HTR-8/SVneo (cell line): ENCODE measurements at places on chromosomes 2 and 18.

GRCh38 chr2:204669382-204669781 lies 124.1 kb downstream of the PARD3B start:
- no peak for DNase-seq

GRCh38 chr2:200585730-200586643 lies at the start of gene AOX1:
Gene AOX1, plus strand, starts transcription at chr2:200586014. Its CDS starts 95 bp downstream, at chr2:200586109.
- DNase-seq: no peak

DNA sequence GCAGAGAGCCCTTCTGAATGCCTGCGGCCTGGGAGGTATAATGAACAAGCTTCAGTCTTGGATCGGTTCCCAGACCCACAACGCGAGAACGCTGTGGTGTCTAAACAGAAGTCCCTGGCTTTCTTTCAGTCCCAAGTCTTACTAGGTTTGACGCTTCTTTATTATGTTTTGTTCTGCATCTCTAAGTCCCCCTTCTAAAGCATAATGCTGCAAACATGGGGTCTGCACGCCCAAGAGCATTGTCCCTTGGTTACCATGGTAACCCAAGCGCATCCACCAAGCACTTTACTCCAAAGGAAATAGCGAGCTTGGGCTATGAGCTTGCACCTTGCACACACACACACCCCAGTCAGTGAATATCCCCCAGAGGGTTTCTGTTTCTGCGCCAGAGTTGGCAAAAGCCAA lies 193.7 kb downstream of the INO80D start:
- no peak for DNase-seq

GRCh38 chr2:40048506-40048905 lies 269.4 kb upstream of the THUMPD2 start:
- no peak for DNase-seq

DNA sequence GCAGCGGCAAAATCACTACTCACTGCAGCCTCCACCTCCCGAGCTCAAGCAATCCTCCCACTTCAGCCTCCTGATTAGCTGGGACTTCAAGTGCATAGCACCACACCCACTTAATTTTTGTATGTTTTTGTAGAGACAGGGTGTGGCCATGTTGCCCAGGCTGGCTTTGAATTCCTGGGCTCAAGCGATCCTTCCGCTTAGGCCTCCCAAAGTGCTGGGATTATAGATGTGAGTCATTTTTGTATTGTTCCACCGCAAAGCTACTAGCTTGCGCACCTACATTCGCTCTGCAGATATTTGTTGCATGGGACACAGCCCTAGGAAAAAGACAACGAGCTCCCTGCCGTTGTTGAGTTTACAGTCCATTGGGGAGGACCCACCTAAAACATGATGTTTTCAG lies 173.5 kb upstream of the AGAP1 start:
- no peak for DNase-seq

GRCh38 chr2:239259603-239260298 lies 141.1 kb downstream of the HDAC4 start:
- DNase-seq: no peak

DNA sequence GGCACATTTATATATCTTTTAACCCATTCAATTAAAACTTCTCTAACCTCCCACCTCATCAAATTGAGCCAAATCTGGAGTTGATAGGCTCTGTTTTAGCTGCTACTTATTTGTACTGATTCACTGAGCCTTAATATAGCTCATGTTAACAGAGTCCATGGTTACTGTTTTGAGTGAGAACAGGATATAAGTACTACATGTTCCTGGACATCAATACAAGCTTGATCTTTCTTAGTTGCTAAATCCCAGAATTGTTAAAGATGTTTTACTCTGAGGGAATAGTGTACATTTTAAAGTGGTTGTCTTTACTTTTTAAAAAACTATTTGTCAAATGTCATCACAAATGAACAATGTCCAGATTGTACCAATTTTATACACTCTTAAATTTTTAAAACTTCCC lies 157.7 kb downstream of the RPRM start:
- DNase-seq: no peak

DNA sequence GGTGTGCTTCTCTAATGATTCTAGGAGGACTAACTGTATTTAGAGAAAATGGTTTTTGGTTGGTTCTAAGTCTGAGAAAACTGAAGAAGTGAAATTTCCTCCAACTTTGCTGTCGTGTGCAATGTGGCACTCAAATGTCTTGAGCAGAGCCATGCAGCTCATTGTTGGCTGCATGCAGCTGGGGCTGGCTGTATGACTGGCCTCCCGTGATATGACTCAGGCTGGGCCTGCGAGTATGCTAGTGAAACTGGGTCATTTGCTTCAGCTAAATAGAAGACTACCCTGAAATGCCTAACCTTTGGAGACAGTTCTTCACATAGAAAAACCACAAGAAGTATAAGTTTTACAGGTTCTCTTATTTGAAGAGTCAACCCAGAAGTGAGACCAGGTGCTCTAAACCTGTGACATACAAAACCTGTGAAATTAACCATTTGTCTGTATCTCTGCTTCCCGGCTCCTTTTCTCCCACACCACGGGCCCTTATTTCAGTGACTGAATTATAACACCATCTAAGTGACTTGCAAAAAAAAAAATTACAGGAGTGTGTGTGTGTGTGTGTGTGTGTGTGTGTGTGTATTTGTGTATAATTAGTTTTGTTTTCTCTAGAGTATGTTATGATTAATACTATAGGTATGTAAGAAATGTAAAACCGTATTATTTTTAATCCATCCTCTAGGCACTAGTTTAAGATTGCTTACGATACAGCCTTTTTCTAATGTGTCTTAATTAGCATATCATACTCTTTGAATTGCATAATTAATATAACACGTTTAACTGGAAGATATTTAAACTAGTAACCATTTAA lies 15.9 kb downstream of the POLI start:
- DNase-seq: no peak

GRCh38 chr18:48608581-48608980 lies 69.8 kb downstream of the CTIF start:
- no peak for DNase-seq

DNA sequence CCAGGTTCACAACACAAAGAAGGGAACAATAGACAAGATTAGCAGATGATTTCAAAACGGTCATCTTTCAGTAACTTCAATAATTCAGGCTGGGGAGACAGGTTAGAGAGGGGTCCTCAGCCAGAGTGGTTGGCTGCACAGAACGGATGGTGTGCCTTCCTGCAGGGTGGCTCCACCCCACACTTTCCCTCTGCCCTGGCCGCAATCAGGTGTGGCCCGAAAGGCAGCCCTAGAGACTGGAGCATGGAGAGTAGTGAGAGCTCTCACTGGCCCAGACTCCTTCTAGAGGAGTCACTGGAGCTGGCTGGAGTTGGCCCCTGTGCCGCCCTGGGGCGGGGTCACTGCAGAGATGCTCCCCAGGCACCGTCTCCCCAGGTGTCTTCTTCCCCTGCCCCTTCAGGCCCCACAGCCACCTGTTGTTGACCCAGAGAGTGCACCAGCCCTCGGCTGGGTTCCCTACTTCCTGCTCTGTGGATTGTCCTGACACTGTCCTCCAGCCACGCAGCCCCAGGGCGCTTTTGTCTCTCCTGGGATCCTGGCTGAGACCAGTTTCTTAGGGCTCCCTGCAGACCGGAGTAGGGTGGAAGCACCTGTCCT lies 126.8 kb downstream of the PXDN start:
- DNase-seq: no peak

DNA sequence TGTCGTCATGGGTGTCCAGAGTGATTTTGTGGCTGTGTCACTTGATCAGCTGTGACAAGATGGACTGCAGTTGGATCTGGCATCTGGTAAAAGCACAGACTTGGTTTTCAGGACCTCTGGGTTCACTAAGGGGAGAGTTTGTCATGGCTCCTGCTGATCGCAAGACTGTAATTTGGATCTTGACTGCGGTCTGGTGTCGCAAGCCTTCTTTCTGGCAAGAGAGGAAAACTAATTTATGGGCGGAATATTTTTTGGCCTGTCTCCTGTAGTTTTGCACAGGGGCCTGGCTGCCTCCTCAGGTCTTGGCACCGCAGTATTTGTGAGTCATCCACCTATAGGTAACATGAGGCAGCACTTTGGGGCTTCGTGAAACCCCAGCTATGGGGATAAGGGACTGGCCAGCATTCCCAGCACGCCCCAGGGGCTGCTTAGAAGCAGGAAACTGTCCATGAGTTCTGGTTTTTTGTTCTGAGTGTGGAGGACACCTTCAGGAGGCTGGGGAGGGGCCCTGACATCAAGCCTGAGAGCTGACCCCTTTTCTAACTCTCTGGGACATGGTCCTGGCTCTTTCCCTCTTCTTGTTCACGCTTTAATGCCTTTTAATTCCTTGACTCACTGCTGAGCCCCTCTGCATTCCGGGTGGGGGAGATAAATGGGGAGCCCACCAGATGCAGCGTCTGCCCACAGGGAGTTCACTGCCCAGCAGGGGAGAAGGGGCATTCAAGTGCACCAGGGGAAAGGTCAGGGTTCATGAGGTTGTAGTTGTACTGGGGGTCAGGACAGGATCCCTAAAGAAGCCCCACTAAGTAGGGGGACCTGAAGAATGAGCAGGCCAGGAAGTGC lies 12.2 kb downstream of the SH3BP4 start:
- no peak for DNase-seq

DNA sequence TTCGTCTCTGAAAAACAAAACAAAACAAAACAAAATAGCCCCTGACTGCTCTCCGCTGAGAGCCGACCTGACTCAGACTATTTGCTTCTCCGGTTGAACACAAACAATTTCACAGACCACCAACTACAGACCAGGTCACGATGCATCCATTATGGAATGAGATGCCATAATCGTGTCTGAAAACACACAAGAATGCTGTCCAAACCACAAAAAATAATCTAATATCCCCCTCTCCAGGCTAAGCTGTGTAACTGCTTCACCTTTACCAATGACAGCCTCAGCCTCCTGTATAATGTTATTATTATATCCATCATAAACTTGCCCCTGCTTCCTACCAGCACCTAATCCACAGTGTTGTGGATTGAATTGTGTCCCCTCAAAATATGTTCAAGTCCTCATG lies 114.7 kb downstream of the DNAH6 start:
- DNase-seq: peak; percentile 74

GRCh38 chr18:54805571-54806334 lies 22.5 kb upstream of the RAB27B start:
- DNase-seq: peak; percentile 23

DNA sequence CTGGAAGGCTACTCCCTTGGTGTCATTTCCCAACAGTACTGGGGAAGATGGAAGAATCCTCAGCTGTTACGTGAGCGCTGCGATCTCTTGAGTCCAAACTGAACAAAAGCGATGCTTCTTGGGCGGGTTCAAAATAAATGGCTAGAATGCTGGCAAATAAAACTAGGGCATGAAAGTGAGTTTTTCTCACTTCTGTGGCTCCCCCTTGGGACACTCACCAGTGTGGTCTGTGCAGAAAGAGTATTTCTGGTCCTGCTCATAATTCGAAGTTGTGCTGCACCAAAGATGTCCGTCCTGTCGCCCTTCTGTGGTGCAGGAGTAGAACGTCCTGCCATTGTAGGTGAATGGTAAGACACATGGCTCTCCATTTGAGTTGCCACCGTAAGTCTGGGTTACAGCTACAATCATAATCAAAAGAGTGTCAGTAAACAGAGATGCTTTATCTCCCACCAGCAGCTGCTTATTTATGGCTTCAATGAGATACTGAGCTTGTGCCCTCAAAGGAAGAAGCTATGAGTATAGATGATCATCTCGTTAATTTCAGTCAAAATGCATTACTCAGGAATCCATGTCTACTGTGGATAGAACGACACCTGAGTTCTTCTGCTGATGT lies 11.8 kb downstream of the FN1 start:
- DNase-seq: no peak

DNA sequence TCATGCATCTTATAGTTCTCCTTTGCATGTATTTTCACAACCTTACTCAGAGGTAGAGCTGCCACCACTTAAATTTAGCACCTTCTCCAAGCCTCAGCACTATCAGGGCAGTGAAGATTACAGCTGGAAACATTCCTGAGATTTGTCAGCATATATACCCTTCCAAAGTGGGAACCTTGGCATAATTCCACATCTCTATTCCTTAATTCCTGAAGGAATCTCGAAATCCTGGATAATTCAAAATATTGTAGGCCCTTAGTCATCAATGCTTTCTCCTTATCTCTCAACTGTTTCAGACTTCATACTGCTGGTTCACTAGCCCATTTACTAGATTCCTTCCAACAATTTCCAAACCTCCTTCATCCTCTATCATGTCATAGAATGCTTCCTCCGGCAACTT lies 87.4 kb downstream of the ITSN2 start:
- DNase-seq: no peak

GRCh38 chr2:120964819-120965218 lies 229.2 kb downstream of the GLI2 start:
- DNase-seq: no peak

DNA sequence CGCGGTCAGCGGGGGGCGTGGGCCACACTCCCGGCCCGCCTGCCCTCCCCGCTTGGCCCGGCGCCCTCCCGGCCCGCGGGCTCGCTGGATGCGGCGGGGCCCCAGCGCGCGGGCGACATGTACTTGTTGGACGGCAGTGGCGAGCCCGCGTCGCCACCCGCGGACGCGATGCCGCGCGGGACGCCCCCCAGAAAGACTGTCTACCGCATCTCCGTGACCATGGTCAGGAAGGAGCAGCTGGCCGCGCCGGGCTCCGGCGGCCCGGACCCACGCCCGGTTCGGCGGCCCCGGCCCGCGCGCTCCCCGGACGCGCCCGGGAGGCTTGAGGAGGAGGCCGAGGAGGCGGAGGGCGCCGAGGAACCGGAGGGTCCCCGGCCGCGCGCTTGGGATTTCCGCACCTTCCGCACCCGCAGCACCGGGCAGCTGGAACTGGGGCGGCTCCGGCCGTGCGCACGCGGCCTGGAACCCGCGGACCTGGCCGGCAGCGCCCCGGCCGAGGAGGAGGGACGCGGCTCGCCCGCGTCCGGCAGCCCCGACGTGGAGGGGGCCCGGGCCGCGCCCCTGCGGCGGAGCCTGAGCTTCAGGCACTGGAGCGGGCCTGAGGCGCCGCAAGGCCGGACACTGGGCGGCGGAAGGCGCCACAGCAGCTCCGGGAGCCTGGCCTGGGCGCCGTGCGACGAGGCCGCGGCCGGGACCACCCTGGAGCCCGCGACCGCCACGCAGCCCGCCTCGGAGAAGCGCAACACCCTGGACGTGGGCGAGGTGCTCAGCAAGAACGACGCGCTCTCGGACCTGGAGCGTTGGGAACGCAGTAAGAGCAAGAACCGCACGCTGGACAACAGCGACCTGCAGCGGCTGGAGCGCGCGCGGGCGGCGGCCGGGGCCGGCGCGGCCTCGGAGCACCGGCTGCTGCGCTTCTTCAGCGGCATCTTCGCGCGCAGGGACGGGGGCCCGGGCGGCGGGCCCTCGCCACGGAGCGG lies 176.4 kb downstream of the AGAP1 start:
- peak; percentile 36 for DNase-seq
